Neural progenitor cell (in vitro differentiated cells): ENCODE measurements at places on chromosomes 4 and X.

GRCh38 chr4:84498203-84498934 is 723 bp downstream of the NKX6-1 start:
- DNase-seq: peak; percentile 70

- DNase-seq: no peak
Observed at GRCh38 chr4:61590881-61591280, 390.8 kb downstream of the ADGRL3 start.

GRCh38 chr4:41569961-41570360 is 32.0 kb downstream of the LIMCH1 start:
- peak; percentile 8 for DNase-seq

GRCh38 chr4:98688411-98689290 is 30.2 kb upstream of the TSPAN5 start:
- DNase-seq: peak; percentile 9

DNA sequence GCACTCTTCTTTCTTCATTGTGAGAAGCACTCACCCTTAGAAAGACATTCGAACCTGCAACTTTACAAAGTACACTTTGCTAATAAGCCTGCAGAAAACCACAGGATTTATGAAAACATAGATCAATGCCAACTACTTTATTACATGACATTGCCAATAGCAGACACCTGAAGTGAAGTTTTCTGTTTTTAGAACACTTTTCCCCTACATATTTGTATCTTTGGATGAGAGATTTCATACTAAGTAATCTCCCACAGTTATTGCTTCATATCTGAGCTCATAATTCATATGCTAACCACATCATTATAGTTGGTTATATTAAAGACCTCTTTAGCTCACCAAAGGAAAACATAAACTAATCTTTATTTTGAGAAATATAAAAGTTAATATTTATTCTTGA is 276.5 kb upstream of the CTSO start:
- DNase-seq: no peak

DNA sequence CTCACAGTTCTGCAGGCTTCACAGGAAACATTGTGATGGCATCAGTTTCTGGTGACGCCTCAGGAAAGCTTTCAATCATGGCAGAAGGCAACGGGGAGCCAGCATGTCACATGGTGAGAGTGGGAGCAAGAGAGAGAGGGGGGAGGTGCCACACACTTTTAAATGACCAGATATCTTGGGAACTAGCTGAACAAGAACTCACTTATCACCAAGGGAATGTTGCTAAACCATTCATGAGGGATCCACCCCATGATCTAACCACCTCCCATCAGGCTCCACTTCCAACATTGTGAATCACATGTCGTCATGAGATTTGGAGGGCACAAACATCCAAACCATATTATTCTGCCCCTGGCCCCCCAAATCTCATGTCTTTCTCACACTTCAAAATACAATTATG is 43.3 kb upstream of the GPR173 start:
- DNase-seq: no peak

- no peak for DNase-seq
Observed at GRCh38 chr4:7625071-7625470, 190.3 kb upstream of the PSAPL1 start.

GRCh38 chr4:121411151-121411744 is 30.4 kb upstream of the QRFPR start:
- no peak for DNase-seq

DNA sequence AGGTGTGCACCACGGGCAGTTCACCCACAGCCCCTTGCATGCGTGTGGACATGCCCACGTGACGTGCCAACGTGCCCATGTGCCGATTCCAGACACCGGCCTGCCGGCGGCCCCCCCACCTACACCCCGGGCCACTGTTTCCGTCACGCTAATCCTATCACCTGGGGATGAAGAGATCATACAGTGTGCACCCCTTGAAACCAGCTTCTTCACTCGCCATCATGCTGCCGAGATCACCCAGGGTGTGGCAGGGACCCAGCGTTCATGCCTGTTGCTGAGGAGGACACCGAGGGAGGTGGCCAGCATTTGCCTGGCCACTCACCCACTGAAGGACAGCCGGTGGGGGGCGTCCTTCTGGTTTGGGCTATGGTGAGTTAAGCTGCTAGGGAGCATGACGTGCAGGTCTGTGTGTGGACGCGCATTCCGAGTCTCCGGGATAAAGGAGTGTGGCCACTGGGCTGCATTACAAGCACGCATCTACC is 14.1 kb downstream of the CTBP1 start:
- no peak for DNase-seq

- DNase-seq: peak; percentile 18
Observed at GRCh38 chr4:54840992-54841768, 183.4 kb downstream of the KIT start.

DNA sequence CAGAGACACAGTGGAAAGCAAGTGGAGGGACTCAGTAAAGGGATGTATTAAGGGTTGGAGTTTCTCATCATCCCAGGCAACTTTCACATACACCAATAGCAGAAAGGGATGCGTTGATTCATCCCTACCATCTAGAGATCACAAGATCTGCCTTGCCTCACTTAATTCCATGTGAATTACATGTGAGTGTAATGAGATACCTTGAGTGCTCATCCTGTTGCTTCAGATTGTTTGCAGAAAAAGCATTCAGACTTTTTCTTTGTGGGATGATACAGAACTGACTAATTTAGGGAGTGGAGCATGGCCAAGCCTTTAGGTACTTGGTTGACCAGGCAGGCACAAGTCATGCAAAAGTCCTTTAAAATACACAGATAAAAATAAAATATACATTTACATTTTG is 124.8 kb upstream of the SLIT2 start:
- no peak for DNase-seq

DNA sequence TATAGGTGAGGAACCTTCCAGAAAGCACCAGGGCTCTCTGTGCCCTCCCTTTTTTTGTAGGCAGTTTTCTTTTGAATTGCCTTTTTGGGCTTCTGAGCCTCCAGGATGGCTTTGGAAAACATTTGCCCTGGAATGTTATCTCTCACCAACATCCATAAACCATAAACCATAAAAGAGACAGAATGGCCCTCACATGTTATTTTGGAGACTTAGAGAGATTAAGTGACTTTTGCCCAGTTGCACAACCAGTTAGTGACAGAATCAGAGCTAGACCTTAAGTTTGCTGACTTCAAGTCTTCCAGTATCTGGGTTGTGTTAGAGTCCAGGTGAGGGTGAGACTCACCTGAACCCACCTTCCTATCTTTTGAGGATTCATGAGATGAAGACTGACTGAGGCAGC is 153.0 kb upstream of the STX18 start:
- no peak for DNase-seq

- no peak for DNase-seq
Observed at GRCh38 chrX:117972711-117973109, 143.9 kb downstream of the KLHL13 start.

DNA sequence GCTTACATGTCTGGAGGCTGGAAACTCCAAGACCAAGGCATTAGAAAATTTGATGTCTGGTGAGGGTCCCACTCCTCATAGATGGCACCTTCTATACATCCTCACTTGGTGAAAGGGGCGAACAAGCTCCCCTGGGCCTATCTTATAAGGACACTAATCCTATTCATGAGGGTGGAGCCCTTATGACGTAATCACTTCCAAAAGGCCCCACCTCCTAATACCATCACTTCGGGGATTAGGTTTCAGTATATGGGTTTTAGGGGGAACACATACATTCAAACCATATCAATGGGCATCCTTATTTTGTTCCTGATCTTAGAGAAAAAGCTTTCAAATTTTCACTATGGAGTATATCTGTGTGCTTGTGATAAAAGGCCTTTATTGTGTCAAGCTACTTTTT is 39.0 kb upstream of the ALG13 start:
- no peak for DNase-seq

- DNase-seq: peak; percentile 77
Observed at GRCh38 chrX:68894513-68895340, 65.9 kb downstream of the EFNB1 start.

DNA sequence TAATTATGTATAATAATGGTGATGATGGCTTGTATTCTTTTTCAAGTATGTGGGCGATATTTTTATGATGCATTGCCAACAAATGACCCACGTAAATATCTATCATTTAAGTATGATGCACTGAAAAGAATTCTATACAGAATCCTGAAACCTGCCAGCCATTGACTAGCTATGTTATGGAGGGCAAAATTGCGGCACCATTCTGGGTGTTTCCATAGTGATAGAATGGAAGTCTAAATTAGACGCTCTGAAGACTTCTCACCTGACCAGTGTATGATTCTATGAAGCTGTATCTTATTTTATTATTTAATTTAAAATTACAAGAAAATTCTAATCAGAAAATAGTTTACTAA is 677 bp upstream of the CENPC start:
- DNase-seq: no peak

GRCh38 chrX:98939456-98939855 is 1470.6 kb downstream of the PCDH19 start:
- no peak for DNase-seq

DNA sequence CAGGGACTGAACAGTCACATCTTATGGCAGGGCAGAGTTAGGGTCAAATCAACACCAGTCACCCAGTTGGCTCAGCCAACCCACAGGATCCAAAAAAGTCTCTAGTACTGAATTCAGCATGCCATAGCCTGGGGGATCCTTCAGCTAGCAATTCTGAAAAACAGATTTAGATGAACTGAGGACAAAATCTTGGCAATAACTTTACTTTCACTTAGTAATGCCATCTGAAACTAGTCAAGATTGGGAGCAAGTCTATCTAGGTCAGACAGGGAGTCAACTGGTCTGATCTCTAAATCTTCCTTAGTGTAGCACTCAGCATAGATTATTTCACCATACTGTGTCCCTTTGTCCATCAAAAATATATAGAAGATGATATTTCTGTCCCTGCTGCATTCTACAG is 76.0 kb downstream of the HHIP start:
- no peak for DNase-seq

GRCh38 chrX:49710744-49711319 is 15.0 kb upstream of the PAGE1 start:
- peak; percentile 59 for DNase-seq

DNA sequence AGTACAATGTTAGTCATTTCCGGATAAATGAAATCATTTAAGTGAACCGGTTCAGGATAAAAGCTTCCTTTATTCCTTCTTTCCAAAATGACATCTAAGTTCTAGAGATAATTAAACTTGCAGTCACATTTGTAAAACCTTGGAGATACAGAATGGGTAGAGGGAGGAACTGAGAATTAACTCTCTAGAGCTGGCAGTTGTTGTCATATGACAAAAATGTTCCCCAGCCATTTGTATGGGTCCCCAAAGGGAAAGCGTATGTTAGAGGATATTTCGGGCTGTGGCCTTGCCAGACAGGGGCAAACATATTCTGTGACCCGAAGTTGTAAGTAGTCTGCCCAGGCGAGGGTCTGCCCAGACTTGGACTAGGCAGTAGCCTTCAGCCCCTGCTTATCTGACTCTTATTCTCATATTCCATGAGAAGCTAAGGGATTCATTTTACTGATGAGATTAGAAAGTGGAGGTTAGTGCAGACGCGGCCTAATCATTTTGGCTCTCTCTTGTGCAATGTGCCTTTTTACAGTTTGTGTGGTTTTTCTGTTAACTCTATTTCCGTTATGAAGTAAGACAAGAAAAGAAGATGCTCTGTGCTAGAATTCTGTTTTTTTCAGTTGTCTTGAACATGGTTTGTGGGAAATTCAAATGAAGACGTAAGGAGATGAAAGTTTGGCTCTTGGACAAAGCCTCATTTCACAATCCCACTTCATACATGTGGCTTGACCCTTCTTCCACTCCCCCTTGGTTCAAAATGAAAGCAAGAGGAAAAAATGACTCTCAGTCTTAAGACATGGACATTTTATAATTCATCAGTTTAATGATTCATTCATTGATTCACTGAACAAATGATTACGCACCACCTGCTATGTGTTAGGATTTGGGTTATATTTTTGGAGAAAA is 2394.2 kb upstream of the AGA start:
- DNase-seq: no peak
